ENCODE measurements at places on chromosomes 2 and 18. TPM values are rescaled to one million over a fixed set of nuclear protein-coding genes. Genes with fewer than 3 reads are reported as not detected.

DNA sequence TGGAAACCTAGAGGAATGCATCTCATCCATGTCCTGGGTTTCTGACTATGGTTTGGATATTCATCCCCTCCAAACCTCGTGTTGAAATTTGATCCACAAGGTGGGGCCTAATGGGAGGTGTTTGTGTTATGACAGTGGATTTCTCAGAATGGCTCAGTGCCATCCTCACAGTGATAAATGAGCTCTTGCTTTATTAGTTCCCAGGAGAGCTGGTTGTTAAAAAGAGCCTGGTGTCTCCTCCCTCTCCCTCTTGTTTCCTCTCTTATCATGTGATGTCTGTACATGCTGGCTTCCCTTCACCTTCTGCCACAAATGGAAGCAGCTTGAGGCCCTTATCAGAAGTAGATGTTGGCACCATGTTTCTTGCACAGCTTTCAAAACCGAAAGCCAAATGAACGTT lies 424.3 kb downstream of the DCC start:
- no peak for DNase-seq

- no peak for DNase-seq
These were observed 737 bp upstream of the RNF181 start for GRCh38 chr2:85594715-85595300.

- DNase-seq = no peak
These were observed 53.8 kb upstream of the FOSL2 start for GRCh38 chr2:28338831-28339321.

DNA sequence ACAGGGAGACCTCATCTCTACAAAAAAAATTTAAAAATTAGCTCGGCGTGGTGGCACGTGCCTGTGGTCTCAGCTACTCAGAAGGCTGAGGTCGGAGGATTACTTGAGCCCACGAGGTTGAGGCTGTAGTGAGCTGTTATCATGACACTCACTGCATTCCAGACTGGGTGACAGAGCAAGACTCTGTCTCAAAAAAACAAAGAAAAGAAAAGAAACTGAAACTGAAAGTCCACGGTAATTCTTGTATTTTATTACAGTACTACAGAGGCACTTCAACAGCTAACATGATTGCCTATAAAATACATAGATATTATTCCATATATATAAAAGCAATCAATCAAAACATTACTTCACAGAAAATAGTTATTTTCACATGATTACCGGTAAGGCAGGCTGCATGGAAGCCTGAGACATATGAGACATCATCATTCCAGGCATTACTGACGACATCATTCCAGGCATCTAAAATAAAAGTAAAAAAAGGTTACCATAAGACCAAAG lies 23.1 kb downstream of the PRPF40A start:
- no peak for DNase-seq

DNA sequence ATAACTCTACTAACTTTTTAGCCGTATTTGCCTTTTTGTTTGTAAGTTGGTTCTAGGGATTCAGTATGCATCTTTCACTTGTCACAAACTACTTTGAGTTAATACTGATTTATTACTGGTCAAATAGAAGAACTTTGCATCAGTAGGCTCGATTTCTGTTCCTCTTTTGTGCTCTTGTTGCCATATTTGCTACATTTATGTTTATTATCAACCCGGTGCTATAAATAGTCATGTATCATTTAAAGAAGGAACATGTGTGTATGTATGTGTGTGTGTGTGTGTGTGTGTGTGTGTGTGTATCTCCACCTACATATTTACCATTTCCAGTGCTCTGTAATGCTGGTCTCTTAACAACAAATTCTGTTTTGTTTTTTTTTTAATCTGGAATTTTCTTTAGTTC lies 79.6 kb upstream of the B3GNT7 start:
- DNase-seq = no peak

GRCh38 chr2:176380341-176380740 lies 111.1 kb downstream of the MTX2 start:
- DNase-seq = no peak

GRCh38 chr18:65435534-65435933 lies 315.3 kb upstream of the CDH7 start:
- no peak for DNase-seq

TPO gene
- total RNA-seq = 7.2 TPM

DYNC2LI1 gene
- total RNA-seq = 19.5 TPM

All from tibial nerve (tissue), 4 donors.